ENCODE measurements at places on chromosomes 16 and 17. TPM values are rescaled to one million over a fixed set of nuclear protein-coding genes. Genes with fewer than 3 reads are reported as not detected.

GRCh38 chr17:68581863-68582645 lies 19.1 kb downstream of the FAM20A start:
- no peak for DNase-seq

GRCh38 chr17:37844158-37844976 lies 79.8 kb upstream of the TBC1D3K start:
- no peak for DNase-seq

GRCh38 chr16:58727028-58727781 lies 6.9 kb downstream of the GOT2 start:
- no peak for DNase-seq

- DNase-seq = no peak
Observed at GRCh38 chr16:50578137-50578536, 29.9 kb downstream of the NKD1 start.

GRCh38 chr16:1055557-1055924 lies 17.0 kb upstream of the SSTR5 start:
- DNase-seq = no peak

GRCh38 chr17:7912927-7913524 lies 3.1 kb downstream of the RNF227 start:
- no peak for DNase-seq

DNA sequence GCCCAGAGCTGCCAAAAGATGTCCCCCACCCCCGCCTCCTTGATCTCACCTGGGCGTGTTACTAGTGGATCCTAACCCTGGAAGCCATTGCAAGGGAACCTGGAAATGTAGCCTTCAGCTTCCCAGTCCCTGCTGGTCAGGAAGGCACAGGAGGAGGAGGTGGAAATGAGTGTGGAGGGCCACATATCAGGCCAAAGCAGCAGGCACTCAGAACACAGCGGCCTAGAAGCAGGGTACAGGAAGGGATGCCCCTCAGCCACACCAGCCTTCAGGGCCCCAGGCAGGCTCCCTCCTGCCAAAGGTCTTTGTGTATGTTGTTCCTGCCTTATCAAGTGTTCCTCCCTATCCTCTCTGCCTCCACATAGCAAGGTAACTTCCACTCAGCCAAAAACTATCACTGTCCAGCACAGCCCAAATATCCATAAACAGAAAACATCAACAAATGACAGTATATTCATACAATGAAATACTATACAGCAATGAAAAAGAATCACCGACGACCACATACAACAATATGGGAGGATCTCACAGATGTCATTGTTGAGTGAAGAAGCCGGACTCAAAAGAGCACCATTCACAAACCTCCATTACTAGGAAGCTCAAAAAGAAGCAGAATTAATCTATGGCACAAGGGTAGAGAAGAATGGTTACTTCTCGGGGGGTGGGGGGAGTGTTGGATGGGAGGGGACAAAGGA lies 28.2 kb upstream of the TNFRSF13B start:
- DNase-seq = no peak

- DNase-seq = no peak
Observed at GRCh38 chr16:73670836-73671820, 623.2 kb upstream of the ZFHX3 start.

DNA sequence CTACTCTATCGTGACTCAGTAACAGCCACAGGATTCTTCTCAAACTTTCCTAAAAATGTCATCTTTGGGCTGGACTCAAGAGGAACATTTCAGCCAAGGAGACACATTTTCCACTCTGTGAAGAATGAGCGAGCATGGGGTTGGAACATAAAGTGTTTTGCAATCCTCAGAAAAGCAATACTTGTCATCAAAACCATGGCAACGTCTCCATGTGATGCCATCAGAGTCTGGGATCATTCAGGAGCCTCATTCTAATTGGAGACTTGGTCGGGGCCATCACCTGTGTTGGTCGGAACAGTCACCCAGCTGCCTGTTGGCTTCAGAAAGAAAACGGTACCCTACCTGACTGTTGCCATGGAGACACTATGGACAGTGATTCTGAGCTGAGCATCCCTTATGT lies 25.5 kb downstream of the MYOCD start:
- DNase-seq = no peak

- DNase-seq = no peak
Observed at GRCh38 chr17:11241611-11242226, 706 bp downstream of the SHISA6 start.

- DNase-seq = no peak
Observed at GRCh38 chr16:25052530-25052929, 37.4 kb upstream of the ARHGAP17 start.

Gene AFMID
- total RNA-seq = 46.6 TPM

Gene KRTAP9-8
- not detected for total RNA-seq

Gene LRRC46
- not detected for total RNA-seq

Gene KRT25
- total RNA-seq = not detected

Gene TNFSF12
- total RNA-seq = 6.1 TPM

Gene ZNF785
- total RNA-seq = 9.4 TPM

Gene TBC1D3E
- not detected for total RNA-seq

Gene MYH8
- total RNA-seq = not detected

Gene CNGB1
- total RNA-seq = 0.11 TPM
